Gastrocnemius medialis (tissue), 4 donors: ENCODE measurements at places on chromosomes 7 and 10. TPM values are rescaled to one million over a fixed set of nuclear protein-coding genes. Genes with fewer than 3 reads are reported as not detected.

- H3K27ac ChIP-seq = peak overlapping the region; percentile 88
- no peaks in the 10 kb centered on the region for H3K27me3 ChIP-seq
- H3K4me1 ChIP-seq = peaks cover 71% of the 10 kb centered on the region
- DNase-seq = no peak
- H3K36me3 ChIP-seq = no peaks in the 10 kb centered on the region
Measured at GRCh38 chr10:59331661-59332060, 30.7 kb downstream of the FAM13C start.

GRCh38 chr10:50540069-50540825 lies 83.5 kb downstream of the SGMS1 start:
- DNase-seq = no peak
- no peaks in the 10 kb centered on the region for H3K36me3 ChIP-seq

The MARVELD1 gene
- total RNA-seq = 4.4 TPM

DNA sequence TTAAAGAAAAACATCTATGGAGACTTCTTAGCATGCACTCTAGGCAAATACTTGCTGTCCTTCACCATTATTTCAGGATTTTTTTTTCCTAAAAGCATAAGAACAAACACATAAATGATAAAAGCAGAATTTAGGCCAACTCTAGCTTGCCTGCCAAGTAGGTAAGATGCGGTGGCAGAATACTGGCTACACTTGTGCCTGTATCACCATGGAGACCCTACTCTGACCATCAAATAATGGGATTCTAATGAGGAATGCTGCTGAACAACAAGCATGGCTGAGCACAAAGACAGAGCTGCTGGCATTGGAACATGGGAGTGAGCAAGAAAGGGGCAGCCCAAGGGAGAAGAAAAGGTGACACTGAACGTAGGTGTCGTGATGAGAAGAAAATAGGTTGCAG lies 18.5 kb upstream of the TAS2R40 start:
- no peak for DNase-seq
- no peaks in the 10 kb centered on the region for H3K27me3 ChIP-seq
- no peak overlapping the region for H3K27ac ChIP-seq
- H3K4me3 ChIP-seq = no peak overlapping the region

DNA sequence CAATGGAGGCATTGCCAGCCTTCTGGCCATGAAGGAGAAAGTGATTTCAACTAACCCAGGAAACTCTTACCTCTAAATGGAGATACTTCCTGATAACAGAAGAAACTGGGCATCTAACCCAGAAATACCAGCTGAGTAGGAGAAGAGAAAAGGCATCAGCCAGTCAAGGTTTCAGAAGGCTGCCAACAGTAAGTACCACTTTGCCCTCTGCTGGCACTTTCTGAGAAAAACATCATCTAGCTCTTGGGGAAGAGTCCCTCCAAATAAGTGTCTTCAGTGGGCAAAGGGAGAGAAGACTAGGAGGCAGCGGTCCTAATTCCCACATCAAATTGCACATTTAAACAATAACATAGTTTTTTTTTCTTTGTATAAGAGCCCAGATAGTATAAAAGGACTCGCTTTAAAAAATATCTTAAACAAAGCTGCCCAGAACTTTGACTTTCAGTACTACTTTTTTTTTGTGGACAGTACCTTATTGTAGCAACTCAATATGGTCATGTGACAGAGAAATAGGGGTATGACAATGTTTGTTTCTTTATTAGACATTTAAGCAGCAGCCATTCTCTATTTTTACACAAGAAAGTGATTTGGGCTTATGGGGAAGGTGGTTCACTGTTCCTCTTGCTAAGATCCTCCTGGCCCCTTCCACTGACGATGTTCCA lies 157.3 kb downstream of the CTTNBP2 start:
- no peaks in the 10 kb centered on the region for H3K27me3 ChIP-seq
- no peak for DNase-seq
- H3K4me1 ChIP-seq = no peaks in the 10 kb centered on the region
- no peaks in the 10 kb centered on the region for H3K36me3 ChIP-seq
- no peak overlapping the region for H3K27ac ChIP-seq
